ENCODE measurements at places on chromosomes 5 and 9.

DNA sequence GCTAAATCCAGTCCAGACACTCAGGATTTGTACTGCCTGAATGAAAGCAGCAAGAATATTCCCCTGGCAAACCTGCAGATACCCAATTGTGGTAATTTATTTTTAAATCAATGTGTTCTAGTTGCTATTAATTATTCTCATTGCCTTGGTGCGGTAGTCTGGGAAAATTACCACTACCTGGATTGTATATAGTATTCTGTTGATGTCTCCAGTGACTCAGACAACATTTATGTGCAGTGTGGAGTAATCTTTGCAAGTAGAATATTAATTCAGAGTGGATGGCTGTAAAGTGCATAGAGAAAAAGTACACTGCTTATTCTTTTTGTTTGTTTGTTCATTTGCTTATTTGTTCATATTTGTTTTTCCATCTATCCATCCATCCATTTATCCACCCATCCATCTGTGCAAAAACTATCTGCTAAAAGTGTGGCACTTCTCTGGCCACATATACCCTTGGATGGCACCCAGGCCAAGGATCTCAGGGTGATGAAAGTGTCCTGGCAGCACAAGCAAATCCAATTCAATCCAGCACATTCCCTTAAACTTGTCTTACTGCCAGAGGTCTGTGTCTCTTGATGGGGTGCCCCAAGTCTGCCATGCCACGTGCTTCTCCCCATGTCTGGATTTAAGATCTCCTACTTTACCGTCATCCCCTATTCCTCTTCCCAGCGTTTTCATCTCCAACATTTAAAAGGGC lies 41.3 kb downstream of the NTRK2 start:
- DNase-seq, result peak; percentile 68

- no peak for DNase-seq
Observed at GRCh38 chr5:56080375-56081052, 85.8 kb upstream of the IL6ST start.

DNA sequence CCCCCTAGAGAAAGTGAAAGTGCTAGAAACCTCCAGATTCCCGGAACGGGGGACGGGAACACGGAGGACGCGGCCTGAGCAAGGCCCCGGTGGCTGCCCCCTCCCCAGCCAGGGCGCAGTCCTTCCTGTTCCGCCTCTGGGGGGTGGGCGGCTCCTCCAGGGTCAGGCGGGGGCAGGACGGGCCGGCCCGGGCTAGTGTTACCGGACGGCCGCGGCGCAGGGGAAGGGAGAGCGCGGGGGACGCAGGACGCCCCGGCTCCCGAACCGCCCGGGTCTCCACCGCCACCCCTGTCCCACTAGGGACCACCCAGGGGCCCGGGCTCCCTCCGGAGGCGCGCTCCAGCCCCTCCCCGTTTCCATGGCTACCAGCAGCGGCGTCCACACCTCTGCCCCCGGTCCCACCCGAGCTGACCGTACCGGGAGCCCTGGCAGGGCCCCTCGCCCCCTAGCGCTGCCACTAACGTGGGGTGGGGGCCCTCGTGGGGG lies 579 bp downstream of the SLC12A7 start:
- DNase-seq, result no peak

DNA sequence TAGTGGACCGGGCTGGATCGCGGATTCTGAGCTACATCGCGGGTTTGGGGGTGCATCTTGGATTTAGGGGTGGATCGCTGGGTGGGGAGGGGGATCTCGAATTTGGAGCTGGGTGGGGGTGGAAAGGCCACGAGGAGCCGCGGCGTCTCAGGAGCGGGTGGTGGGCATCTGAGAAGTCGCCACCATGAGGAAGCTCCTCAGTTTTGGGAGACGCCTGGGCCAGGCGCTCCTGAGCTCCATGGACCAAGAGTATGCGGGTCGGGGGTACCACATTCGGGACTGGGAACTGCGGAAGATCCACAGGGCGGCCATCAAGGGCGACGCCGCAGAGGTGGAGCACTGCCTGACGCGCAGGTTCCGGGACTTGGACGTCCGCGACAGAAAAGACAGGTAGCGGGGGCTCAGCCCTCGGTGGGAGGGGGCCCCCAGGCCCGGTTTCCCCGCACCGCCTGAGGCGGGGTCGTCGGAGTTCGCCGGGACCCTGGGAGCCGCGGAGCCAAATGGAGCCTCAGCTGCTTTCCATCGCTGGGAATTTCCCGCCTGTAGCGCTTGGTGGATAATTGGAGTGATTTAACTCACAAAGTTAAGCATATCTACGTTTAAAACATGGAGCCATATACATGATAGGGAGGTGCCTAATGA lies 376 bp downstream of the ANKRD18B start:
- DNase-seq, result no peak

DNA sequence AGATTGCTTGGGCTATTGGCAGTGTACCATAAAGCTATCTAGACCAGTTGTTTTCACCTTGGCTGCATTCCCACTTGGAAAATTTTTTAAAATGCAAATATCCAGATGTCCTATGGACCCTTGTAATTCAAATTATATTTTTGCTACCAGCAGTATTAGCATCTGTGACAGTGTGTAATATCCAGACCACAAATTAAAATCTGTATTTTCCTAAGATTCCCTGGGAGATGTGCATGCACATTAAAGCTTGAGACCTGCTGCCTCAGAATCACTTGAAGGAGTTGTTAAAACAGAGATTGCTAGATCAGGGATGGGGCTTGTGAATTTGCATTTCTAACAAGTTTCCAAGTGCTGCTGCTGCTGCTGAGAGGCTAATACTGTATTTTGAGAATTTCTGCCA lies 381.2 kb upstream of the PDE4D start:
- no peak for DNase-seq

All from M059J (cell line).